ENCODE measurements at places on chromosomes 4 and X.

DNA sequence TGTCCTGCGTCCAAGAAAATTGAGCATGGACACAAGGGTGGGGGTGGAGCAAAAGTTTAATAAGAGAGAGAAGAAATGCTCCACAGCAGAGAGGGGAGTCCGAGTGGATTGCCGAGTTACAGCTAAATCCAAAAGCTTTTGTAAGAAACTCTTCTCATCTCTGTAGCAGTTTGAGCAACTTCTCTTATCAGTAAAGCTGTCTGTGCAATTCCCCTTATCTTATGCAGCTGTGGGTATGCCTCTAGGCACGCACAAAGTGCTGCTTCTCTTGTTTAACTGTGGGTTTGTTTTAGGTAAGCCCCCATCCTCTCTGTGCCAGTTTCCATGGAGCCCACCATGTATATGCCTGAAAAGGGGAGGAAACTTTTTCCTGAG lies 44.8 kb downstream of the HMGB2 start:
- no peak for DNase-seq

- no peak for DNase-seq
These were observed 388.0 kb upstream of the GALNT7 start for GRCh38 chr4:172780566-172781081.

DNA sequence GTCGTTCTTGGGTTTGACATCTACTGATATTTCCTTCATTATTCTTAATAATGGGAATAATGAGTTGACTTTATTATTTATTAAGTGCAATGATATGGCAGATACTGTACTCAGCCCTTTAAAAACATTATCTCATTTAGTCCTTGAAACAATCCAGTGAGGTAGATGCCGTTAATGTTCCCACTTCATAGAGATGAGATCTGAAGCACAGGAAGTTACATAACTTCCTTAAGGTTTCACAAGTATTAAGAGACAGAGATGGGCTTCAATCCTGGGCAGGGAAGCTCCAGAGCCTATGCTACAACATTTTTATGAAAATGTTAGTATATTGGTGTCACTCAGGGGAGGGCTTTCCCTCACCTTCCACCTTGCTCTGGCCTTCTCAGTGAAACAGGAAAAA lies 9.7 kb upstream of the KLHL13 start:
- no peak for DNase-seq

GRCh38 chr4:181176306-181176705 lies 1066.9 kb upstream of the TENM3 start:
- no peak for DNase-seq

DNA sequence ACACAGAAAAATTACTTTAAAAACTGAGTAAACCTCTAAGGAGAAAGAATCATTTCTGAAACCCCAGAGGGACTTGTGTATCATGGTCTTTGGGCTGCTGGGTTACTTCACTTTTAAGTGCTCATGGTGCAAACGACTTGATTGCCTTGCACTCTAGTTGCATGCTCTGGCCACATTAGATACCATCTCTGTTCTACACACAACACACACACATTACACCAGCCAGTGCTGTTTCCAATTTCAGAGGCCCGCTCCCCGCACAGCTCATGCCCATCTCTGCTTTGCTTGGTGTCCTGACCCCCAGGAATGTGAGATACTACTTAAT lies 2.1 kb downstream of the PPP3CA start:
- DNase-seq: no peak

GRCh38 chrX:154369449-154370299 lies 4.8 kb downstream of the FLNA start:
- DNase-seq: peak; percentile 51

DNA sequence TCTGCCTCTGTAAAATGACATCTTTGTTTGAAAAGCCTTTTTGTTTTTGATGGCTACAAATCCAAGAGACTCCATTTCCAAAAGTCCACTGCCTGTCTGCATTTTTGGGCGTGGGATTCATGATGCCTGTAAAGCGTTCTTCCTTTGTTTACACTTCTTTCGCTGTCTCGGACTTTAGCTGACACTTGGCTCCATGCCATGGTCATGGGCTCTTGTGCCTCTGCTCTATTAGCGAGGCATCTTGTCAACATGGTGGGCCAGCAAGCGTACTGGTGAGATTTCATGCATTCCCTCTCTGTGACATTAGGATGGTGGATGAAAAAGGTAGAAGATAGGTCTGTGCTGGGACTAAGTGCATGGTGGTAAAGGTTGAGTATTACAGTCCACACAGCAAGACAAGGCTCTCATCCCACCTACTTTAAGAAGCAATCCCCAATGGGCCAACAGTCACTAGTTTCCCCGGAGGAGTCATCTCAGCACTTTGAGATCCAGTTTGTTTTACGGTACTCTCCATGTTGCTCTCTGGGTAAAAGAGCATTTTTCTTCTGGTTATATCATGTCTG lies 298.2 kb upstream of the KLF3 start:
- DNase-seq: no peak

DNA sequence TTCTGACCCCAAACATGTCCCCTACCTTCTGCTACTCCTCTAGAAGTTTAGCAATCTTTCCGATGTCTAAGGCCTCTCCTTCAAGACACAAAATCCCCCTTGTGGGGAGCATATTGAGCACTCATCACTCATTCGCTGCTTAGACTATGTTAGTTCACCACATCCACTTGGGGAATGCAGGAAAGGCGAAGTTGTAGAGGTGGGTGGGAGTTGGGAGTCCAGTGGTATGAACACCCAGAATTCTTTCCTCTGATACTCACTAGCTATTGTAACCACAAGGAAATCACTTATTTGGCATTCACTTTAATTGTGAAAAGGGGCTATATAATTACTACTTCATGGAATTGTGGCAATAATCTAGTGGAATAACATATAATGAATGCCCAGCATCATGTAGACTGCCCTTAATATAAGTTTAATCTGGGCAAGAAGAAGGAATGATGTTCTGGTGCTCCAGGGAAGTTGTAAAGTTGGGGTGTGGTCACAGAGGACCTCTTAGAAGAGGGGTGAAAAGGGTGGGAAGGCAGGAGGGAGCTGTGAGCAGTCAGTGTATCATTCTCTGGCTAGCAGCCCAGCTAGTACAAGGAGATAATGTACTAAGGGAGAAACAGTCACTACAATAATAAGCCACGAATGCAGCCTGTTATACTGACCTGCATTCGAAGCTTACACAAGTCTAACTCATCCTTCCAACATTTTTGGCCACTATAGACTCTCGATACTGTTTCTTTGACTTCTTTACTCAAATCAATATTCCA lies 468.2 kb upstream of the DIPK2B start:
- no peak for DNase-seq

- DNase-seq: no peak
These were observed 85.9 kb downstream of the RNF150 start for GRCh38 chr4:141047228-141047884.

DNA sequence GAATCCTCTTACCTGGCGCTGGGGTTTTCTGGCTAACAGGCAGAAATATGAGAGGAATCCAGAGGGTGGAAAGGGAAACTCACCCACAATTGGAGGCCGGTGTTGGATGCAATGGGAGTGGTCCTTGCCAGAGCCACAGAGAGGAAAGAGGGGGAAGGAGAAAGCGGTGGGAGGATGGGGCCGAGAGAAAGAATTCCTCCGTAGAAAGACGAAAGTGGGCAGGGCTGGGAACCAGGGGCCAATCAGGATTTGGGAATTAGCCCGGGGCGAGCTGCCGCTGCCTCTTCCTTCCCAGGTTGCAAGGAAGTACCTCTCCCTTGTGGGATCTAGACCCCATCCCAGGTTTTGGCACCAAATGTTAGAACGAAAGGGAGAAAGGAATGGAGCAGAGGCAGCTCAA lies 83.1 kb upstream of the SPIN4 start:
- DNase-seq: no peak

GRCh38 chr4:77354550-77354949 lies 197.5 kb downstream of the CCNG2 start:
- DNase-seq: no peak

DNA sequence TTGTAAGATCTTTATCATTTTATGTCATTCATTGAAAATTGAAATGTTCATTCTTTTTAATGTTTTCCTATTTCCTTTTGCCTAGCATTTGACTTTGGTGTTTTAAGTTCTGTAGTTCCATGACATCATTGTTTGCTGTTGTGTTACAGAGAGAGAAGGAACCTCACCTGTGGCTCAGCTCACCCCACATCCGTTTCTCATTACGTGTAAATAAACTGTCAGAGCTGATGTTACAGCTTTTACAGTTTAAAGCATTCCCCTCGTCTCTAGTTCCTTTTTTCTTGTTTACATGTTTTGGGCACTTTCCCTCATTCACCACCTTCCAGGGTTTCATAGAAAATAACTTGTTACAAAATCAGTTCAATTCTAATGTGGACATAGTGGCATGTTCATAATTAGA lies 137.2 kb downstream of the FNIP2 start:
- DNase-seq: no peak

- no peak for DNase-seq
These were observed 29.9 kb downstream of the BOD1L1 start for GRCh38 chr4:13597604-13598003.

Measured in activated CD4-positive, alpha-beta T cell treated with anti-CD3 and anti-CD28 coated beads for 1 hour (primary cell).